Kasumi-1 (cell line): ENCODE measurements at places on chromosomes 7 and 10.

GRCh38 chr7:2009541-2010001 lies 223.2 kb downstream of the MAD1L1 start:
- no peak for DNase-seq

DNA sequence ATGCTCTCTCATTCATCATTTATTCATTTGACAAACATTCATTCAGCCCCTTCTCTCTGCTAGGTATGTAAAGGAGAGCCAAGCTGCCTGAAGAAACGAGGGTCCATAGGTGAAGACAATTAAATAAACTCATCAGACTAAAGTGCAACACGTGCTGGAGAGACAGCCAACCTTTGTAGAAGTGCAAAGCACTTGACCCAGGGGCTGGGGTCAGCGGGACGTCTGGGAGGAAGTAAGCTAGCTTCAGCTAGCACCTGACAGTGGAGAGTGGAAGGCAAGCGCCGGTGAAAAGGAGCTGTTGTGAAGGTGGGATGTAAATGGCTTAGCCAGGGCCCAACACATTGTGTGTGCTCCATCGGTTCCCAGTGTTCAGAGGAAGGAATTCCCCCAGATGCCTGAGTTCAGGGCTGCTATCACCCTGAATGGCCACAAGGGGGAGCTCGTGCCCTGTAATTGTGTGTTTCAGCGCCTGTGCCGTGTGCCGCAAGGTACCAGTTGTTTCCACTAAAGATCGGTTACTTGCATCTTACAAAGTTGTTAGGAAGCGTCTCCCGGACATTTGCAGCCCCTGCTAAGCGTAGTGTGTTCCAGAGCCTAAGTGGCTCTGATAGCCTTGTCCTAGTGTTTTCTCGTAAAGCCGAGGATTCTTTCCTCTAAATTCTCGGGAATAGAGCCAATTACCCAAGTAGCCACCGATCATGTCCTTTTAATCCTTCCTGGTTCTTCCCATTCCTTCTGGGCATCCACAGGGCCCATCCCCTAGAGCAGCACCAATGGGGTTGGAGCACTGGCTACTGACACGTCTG lies 30.6 kb downstream of the TLX1 start:
- DNase-seq: peak; percentile 91

DNA sequence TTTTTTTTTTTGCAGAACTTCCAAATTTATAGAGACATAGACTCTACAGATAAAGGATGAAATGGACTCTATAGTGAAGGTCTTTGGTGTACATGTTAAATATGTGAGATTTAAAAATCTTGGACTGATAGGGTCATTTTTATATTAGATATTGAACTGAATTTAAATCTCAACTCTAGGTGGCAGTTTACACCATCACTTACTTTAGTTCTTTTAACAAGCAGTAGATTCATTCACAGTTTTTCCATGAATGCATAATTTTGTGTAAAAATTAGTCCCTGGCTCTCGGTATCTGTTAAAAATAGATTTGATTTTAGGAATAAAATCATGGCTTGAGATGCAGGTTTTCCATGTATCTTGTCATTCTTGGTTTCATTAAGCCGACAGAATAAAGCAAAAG lies 31.1 kb upstream of the SNX13 start:
- no peak for DNase-seq

GRCh38 chr10:45811075-45811474 lies 36.2 kb downstream of the AGAP4 start:
- DNase-seq: no peak

DNA sequence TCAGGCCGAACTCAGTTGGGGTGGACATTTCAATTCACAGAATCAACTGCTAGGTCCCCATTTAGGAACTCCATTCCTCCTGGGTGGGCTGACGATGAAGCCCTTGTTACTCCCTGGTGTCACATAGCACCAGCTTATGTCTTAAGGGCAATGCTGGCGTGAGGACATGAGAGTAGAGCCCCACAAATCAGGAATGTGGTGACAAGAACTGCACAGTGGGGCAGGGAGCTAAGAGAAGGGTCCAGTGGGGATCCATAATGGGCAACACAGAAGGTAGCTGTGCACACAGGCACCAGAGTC lies 57.0 kb downstream of the LYZL1 start:
- DNase-seq: no peak

DNA sequence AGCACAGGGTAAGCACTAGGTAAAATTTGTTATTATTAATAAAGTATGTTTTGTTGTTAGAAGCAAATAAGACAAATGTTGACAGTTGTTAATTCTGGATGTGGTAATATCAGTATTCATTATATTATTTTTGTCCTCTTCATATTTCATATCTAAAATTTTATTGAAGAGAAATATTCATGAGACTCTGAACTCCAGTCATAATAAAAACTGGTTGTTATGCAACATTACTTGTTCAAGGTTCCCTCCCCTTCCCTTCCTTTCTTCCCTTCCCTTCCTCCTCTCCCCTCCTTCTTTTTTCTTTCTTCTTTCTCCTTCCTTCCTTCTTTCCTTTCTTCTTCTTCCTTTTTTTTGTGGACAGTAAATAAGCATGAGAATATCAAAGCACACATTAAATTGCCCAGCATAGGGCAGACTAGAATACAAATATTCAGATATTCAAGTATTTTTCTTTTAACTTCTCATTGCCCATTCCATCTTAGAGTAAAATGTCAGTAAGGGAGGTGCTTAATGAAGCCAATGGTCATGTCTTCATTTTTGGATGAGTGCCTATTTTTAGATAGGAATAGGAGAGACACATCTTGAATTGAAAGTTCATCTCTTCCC lies 245.0 kb downstream of the INHBA start:
- no peak for DNase-seq

DNA sequence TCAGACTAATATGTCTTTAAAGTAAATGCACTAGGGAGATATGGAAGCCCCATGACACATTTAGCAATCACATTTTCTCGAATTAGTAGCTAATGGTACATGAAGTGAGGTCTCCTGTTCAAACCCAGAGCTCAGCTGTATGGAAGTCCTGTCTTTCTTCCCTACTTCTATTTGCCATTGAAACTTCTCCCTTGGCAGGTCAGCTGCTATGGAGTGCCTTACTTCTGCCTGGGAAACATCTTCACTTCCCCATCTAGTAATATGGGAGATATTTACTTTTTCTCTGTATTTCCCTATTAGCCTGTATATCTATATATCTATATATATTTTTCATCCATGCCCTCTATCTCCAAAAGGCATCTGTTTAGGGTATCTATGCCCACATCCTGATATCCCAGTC lies 225.3 kb upstream of the INHBA start:
- peak; percentile 17 for DNase-seq

- peak; percentile 87 for DNase-seq
Measured at GRCh38 chr10:66180581-66181318, 745.1 kb upstream of the LRRTM3 start.

GRCh38 chr7:91103363-91103762 lies 160.9 kb upstream of the FZD1 start:
- no peak for DNase-seq
